Hematopoietic multipotent progenitor cell (in vitro differentiated cells): ENCODE measurements at places on chromosomes 6 and 20. TPM values are rescaled to one million over a fixed set of nuclear protein-coding genes. Genes with fewer than 3 reads are reported as not detected.

Gene C20orf144
- total RNA-seq: 0.27 TPM

DNA sequence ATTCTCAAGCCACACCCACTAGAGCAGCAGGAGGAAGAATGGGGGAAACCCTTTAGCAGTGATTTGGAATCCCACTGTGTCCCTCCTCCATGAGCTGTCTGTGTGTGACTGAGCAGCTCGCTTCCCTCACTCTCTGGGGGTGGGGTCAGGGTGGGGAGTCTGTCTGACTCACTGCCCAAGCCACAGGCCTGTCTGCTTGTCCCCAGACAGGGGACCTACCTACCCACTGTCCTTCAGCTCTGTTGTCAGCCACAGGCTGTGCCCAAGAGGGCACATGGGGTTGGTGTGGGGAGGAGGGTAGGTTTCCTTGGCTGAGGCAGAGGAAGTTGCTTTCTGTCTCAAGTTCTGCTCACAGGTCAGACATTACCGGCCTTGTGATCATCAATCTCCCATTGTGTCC lies 127.0 kb downstream of the MAFB start:
- no peak for DNase-seq

DNA sequence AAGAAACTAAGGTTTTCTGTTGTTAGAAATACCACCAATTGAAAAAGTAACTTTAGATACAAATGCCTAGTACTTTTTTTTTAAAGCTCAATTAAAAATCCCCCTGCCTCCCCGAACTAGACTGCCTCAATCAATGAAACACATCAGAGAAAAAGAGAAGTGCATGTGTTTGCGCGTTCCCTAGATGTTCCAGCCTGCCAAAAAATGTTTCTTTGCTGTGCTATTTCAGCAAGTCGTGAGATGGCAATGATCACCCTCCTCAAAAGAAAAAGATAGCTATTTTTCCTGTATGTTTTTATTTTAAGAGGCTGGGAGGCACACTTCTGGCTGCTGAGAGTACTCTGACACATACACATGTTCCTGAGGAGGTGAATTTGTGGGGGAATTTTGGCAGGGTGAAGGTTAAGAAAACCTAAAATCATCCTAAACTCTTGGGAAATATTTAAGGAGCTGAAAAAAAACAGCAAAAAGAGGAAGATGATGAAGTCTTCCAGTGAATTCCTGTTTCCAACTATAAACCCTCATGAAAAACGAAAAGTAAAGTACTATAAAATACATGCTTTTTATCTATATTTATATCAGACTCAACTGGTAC lies 114.8 kb downstream of the HIVEP2 start:
- no peak for DNase-seq

DNA sequence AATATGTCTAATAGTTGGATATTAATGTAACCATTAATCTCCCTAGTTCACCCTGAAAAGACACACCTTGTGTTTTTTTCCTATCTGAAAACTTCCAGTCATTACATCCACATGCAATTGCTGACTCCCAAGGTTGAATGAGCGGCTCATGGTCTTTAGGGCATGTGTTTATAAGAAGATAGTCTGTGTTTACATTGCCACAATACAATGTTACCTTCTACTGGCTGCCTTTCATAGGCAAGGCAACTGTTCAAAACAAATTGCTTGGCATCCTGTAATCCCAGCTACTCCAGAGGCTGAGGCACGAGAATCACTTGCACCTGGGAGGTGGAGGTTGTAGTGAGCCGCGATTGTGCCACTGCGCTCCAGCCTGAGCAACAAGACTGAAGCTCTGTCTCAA lies 86.8 kb upstream of the SHLD1 start:
- DNase-seq: no peak

Gene UST
- total RNA-seq: 1.6 TPM

DNA sequence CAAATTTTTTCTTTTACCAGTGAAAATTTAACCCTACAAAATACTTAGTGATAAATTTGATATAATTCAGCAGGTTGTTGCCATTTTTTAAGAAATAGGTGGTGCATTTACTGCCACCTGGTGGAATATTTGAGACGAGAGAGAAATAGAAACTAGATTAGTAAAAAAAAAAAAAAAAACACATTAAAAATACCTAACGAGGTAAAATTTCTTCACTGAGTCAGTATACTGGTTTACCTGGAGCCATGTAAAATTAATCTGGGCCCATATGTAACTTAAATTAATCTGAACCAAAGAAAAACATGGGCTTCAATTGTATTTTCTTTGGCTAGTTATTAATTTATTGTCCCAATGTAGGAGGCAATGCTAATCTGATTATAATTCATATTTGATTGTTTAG lies 520.8 kb downstream of the EPM2A start:
- no peak for DNase-seq

GRCh38 chr6:156279261-156279969 lies 497.8 kb upstream of the ARID1B start:
- peak; percentile 86 for DNase-seq

GRCh38 chr20:9514461-9515213 lies at the start of gene LAMP5:
LAMP5 (plus strand) TSS chr20:9514590; CDS start chr20:9514853, 263 bp downstream.
- no peak for DNase-seq

Gene SOX18
- 0.54 TPM for total RNA-seq

GRCh38 chr6:31767096-31767645 lies 4.7 kb downstream of the SAPCD1 start:
- no peak for DNase-seq

Gene GHRH
- not detected for total RNA-seq

DNA sequence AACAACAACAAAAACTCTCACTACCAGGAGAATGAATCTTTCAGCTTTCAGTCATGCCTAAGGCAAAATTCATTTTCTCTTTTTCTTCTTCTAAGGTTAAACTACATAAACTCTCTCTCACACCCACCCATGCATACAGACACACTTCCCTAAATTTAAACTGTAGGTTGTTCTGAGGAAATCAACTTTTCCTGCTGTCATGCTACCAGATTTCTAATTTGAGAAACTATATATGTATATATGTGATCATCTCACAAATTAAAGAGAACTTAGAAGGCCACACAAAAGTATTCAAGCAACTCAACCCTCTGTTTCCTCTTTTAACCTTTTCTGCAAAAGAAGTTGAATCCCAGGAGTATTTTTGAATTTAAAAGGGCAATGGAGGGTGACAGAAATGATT lies 532.5 kb downstream of the KIF16B start:
- peak; percentile 85 for DNase-seq

GRCh38 chr20:49187330-49187850 lies 744 bp downstream of the STAU1 start:
- no peak for DNase-seq

GRCh38 chr6:41640426-41640825 lies 2.2 kb downstream of the MDFI start:
- DNase-seq: no peak

GRCh38 chr6:15265787-15266186 lies 19.9 kb downstream of the JARID2 start:
- DNase-seq: no peak

DNA sequence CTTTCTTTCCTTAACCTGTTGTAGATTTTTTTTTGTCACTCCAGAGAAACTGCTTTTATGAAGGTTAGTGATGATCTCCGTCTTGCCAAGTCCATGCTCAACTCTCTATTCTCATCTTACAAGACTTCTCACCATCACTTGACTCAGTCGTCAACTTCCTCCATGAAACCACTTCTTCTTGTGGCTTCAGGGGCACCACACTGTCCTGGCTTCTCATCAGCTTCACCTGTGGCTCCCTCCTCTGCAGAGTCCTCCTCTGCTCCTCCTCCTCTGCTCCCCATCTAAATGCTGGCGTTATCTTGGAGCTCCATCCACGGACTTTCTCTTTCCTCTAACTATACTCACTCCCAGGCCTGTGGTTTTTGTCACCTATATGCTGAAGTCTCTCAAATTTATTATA lies 187.5 kb downstream of the BACH2 start:
- no peak for DNase-seq
